ENCODE measurements at places on chromosomes 1 and 21.

DNA sequence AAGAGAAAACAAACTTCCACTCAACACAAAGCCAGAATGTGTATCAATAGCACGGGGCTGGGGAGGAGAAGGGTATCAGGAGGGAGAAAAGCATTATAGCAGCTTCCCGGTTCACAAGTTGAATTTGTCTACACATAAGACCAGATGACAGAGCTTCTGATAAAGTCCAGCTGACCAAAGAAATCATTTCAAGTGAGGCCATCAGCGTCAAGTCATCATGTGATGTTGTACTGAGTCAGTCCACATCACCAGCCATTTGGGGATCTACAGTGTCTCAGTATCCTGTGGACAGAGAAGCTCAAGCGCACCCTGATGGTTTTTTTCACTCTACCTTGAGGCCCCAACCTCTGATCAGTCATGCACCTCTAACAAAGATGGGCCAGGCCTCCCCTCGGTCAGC, 33.0 kb downstream of the SETD4 start:
- no peak for DNase-seq

DNA sequence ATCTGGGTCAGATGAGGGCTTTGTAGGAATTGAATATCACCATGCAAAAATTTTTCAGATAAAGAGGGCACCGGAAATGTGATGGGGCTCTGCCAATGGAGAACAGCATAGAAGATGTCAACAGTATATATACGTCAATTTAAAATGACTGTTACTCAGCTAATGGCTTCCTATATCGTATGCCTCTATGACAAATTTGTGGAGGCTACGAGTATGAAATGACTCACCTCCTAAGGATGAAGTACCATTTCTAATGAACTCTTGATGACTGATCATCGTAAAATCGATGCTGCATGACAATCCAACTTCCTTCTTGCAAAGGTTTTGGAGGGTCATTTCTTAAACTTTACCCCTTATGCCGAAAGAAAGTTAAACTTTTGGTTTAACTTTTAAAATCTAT, 450.3 kb upstream of the ZP4 start:
- no peak for DNase-seq

GRCh38 chr1:83499998-83500397, 498.9 kb downstream of the TTLL7 start:
- no peak for DNase-seq

DNA sequence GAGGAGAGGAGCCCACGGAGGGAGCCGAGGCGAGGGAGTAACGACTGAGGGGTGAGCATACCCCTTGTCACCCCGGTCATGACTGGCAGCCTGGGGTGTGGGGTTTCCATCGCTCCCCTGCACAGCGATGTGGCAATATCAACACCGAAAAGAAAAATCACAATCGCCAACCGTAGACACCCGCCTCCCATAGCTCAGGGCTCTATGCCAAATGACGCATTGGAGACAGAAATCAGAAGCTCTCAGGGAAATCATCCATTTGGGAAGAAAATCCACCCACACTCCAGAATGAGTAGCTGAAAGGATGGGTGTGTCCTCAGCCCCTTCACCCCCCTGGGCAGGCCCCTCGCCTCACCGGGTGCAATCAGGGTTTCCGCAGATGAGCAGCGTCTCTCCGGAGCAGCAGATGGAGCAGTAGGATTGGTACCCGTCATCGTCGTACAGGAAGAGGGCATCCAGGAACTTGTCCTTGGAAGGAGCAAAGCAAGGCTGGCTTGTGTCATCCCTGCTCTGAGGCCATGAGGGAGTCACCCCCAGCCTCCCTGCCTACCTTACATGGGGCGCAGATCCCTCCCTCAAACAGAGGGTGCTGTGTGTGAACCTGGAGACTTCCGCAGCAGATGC, 2.5 kb downstream of the DNMT3L start:
- DNase-seq, result peak; percentile 21

DNA sequence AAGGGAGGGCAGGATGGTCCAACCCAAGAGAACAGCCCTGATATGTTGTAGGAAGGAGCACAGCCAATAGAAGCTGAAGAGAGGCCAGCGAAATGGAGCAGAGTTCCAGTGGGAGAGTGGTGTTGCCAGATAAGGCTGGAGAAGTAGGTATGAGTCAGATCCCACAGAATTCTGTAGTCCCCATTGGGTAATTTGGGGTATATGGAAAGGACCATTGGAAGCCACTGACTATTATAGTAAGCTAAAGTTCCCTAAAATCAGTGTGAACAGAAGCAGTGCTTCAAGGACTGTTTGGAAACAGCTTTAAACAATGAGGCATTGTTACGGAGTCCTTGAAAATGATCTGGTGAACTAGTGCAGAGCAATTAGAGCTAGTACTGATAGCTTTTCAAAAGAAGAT, 63.0 kb downstream of the DISP1 start:
- no peak for DNase-seq

GRCh38 chr1:162151900-162152829, 82.7 kb downstream of the NOS1AP start:
- DNase-seq, result no peak

DNA sequence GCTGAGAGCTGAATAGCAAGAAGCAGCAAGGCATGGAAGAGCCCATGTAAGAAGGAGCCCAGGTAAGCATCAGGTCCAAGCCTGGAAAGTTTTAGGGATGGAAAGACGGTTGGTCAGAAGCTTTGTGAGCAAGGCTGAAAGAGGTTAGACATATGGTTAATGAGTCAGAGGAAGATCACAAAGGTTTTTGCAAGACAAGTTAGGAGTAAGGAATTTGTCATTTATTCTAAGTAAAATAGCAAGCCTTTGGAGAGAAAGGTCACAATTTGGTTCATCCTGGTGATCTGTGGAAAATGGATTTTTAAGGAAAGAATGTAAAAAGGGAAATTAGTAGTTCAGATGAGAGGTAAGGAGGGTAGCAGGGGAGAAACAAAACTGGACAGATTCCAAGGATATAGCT, 106.7 kb downstream of the DPYD start:
- DNase-seq, result no peak
